Stimulated activated CD8-positive, alpha-beta memory T cell treated with anti-CD3 and anti-CD28 coated beads, Interleukin-7, amount 100 ng/mL, for 1 hour (primary cell): ENCODE measurements at places on chromosomes 2 and 18.

- DNase-seq = no peak
These were observed 1.3 kb downstream of the HS1BP3 start for GRCh38 chr2:20649576-20649975.

DNA sequence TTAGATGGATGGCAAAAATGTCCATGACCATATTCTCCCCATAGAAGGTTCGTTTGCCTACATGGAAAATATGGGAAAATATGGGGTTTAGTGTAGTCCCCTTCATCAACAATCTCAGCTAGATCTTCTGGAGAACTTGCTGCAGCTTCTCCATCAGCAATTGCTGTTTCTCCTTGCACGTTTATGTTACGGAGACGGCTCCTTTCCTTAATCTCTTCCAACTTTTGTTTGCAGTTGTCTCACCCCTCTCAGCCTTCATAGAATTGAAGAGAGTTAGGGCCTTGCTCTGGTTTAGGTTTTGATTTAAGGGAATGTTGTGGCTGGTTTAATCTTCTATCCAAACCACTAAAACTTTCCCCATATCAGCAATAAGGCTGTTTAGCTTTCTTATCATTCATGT, 28.9 kb downstream of the MYCN start:
- DNase-seq = no peak

DNA sequence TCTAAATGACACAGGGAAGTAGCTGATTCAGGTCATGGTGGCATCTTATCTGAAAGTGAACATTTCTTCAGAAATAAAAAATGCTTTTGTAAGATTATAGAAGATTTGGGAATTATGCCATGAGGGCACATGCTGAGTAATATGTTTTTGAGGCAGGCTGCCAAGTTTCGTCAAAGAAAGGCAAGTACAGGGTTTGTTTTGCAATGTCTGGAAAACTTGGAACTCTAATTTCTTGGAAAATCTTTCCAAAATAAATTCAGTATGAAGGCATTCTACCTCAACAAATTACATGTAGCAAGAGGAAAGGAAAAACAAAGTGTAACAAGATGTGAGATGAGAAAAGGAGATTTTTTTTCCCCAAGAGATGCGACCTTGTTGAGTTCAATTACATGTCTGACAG, 167.7 kb downstream of the PLCL1 start:
- DNase-seq = no peak

- no peak for DNase-seq
These were observed 1.4 kb downstream of the GMPPA start for GRCh38 chr2:219500135-219500534.

DNA sequence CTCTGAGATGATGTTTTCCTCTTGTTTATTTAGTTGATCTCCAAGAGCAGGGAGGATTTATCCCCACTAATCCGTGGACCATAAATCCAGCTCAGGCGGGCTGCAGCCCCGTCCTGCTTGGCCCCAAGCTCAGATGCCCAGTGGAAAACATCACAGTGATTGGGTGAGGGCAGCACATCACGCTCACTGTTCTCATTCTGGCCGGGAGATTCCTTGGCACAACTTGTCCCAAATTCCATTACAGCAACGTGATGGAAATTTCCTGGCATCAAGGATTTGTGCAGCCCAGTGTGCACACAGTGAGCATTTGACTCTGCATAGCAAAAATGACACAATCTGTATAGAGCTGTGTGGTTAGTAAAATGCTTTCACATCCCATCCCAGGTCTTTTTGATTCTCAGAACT, 96.8 kb downstream of the VAPA start:
- DNase-seq = no peak

- DNase-seq = no peak
These were observed 1.4 kb downstream of the DNAJC10 start for GRCh38 chr2:182717416-182717815.

DNA sequence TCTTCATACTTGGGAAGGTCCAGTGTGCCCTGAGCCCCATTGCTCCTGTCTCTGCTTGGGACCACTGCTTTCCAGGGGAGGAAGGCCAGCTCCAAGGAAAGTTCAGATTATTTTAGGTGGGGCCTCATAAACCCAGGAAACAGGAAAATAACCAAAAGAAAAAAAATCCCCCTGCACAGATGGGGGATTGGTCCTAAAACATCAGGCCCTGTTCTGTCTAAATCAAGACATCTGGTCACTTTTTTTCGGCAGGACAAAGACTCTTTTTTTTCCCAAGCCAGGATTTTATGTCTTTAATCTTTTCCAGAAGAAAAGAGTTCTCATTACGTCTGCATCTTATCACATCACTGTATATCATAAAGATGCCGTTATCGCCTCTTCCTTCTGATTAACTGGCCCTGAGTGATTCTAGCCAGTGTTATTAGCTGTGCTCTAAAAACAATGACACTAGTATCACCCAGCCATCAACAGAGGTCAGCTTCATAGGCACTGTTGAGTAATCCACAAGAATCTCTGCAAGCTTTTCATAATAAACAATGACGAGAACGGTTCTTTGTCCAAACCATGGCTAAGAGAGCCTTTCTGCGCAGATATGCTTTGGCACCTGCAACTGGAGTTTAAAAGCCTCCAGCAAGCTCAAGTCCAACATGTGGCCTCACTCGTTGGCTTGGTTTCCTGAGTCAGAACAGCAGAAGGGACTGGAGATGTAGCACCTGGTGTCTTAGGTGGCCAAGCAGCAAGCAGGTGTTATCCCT, 138.2 kb downstream of the VAPA start:
- no peak for DNase-seq

GRCh38 chr2:164023896-164024295, 288.1 kb upstream of the FIGN start:
- DNase-seq = no peak

- DNase-seq = no peak
These were observed 14.1 kb upstream of the ZDBF2 start for GRCh38 chr2:206260188-206261012.

- DNase-seq = no peak
These were observed 244.9 kb upstream of the ZSWIM2 start for GRCh38 chr2:187093771-187094412.

DNA sequence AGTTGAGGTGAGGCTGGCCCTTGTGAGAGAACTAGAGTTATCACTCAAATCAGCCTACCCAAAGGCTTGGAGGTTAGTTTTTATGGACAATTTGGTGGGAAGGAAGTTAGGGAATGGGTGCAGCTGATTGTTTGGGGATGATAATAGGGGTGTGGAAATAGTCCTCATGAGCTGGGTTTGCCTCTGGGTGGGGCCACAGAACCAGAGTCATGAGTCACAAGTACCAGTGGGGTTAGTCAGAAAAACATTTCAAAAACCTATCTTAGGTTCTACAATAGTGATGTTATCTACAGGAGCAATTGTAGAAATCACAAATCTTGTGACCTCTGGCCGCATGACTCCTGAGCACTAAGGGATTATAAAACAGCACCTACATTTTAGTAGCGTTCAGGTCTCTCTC, 630.1 kb upstream of the PIK3C3 start:
- DNase-seq = no peak

GRCh38 chr18:33802955-33803354, 224.9 kb downstream of the ASXL3 start:
- no peak for DNase-seq

GRCh38 chr18:45026162-45026561, 345.5 kb downstream of the SETBP1 start:
- no peak for DNase-seq

DNA sequence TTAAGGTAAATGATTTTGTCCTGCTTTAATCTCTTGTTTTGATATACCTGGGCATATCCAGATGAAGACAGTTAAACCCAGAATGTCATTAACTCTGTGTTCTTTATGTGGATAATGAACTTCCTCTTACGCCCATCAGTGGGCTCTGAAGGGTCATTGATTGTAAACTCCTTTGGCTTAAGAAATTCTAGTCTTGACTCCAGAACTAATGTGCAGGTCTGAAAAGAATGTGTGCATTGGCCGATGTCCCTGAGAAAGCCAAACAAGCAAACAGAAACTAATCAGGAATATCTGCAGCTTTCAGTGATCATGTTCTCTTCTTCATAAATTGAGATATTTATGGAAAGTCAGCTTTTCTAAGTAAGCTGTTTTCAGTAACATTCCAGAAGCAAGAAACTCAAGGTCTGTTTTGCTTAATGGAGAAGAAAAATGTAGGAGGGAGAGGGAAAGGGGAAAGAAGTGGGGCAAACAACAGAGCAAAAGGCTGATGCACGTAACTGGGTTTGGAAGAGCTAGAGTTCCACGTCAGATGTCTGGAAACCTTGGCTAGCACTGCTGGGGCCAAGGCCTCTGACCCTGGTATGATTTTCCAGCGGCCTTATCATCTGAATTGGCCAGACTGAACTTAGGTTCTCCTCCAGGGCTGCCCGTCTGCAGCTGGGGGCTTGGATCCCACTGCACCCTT, 61.3 kb upstream of the FHL2 start:
- no peak for DNase-seq

DNA sequence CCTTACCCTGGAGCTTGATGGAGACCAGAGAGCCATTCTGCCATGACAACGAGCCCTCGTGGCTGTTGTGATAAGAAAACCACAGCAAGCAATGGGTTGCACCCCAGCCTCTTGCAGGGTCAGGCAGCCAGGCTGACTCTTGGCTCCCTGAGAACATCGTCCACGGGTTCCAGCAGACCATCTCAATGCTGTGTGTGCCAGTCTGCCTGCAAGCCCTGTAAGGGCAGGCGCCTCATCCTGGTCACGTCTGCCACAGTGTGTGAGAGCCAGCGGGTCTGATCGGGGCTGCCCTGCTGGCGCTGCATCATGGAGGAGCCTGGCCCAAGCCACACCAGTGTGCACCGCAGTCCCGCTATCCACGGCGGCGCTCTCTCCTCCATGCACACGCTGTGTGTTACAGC, 71.0 kb upstream of the MGAT4A start:
- no peak for DNase-seq

- no peak for DNase-seq
These were observed 151.0 kb downstream of the PMAIP1 start for GRCh38 chr18:60050821-60051220.

DNA sequence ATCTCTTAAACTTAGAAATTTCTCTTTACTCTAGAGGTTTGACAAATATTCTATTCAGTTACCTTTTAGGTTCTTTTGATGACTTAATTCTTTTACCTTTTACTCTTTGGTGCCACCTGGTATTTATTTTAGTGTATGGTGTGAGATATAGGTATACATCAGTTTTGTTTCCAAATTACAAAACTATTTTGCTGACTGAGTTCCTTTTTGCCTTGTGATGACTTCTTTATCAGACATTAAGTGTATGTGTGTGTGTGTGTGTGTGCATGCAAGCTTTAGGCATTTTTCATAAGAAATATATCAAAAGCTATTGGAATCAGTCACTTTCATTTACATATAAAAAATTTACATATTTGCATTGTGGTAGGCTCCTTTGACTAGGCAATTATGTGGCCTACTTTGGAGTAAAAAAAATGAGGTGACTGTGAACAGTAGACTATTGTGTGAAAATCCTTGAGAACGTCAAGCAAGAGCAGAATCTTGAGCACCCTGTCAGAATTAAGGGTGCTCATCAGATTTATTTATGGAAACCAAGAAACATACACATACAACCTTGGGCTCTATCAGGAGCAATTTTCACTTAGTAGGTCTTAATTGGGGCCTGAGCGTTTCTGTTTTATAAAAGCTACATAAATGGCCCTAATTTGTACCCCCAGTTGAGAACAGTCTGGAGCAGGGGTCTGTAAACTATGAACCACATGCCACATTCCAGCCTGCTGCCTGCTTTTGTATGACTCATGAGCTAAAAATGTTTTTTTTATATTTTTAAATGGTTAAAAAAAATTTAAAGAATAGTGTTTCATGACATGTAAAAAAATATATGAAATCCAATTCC, 415.9 kb downstream of the SLC4A3 start:
- no peak for DNase-seq

GRCh38 chr2:235773188-235773928, 279.5 kb downstream of the AGAP1 start:
- no peak for DNase-seq

- DNase-seq = no peak
These were observed 30.3 kb upstream of the DARS1 start for GRCh38 chr2:136015699-136016098.

DNA sequence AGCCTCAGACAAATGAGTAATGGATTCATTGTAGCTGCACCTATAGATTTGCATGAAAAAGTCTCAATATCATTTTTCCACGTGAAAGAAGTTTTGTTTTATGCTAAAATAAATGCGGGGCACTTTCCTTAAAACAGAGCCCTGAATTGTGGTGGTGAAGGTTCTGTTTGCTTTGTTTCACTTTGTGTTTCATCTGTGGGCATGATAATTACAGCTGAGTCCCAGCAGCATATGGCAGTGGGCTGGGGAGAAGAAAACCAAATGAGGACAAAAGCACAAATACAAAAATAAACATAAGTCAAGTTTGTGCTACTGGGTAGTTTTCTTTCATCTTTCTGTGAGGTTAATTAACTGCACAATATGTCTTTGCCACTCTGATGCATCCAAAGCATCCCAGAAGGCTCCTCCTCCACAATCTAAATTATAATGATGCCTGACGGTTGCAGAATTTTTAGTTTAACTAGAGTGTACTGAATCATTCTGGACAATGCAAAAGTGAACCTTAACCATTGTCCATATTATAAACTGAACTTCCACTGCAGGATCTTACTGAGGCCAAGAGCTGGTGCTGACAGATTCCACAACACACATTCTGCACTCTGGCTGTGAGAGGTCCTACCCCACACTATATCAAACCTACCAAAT, 97.6 kb downstream of the DSC3 start:
- no peak for DNase-seq
